Osteoblast (primary cell): ENCODE measurements at places on chromosomes 16 and 17. TPM values are rescaled to one million over a fixed set of nuclear protein-coding genes. Genes with fewer than 3 reads are reported as not detected.

DNA sequence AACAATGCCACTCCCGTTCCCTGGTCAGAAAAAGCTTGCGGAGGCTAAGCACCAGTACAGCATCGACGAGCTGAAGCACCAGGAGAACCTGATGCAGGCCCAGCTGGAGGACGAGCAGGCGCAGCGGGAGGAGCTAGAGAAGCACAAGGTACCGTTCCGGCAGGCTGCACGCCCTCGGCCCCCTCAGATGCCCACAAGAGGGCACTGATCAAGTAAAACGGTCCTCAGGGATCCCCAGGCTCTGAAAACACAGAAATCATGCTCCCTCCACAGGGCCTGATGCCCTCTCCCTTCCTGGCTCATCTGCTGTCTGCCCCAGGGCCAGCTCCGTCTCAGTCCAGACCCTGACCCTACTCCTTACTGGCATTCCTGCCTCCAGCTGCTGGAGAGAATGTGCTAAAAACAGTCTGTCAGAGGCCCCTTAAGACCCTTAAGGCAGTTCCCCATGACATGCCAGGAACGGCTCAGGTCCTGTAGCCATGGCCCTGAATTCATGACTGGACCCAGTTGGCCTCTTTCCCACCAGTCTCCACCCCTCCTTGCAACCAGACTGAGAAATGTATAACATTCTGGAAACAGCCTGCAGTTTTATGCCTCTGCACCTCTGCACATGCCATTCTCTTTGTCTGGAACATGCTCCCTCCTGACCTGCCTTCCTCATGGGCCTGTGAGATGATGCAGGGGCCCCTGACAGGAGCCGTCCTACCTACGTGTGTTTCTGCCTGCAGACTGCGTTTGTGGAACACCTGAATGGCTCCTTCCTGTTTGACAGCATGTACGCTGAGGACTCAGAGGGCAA is 21.8 kb downstream of the DRC3 start:
- H3K27me3 ChIP-seq, result no peaks in the 10 kb centered on the region
- H3K4me1 ChIP-seq, result peaks cover 10% of the 10 kb centered on the region
- no peak overlapping the region for H3K27ac ChIP-seq
- H3K36me3 ChIP-seq, result no peaks in the 10 kb centered on the region
- no peak overlapping the region for H3K4me3 ChIP-seq

WNT3 gene
- 0.88 and 1.1 TPM in 2 replicates for total RNA-seq

ZNF778 gene
- 6.2 and 8.7 TPM in 2 replicates for total RNA-seq

DNA sequence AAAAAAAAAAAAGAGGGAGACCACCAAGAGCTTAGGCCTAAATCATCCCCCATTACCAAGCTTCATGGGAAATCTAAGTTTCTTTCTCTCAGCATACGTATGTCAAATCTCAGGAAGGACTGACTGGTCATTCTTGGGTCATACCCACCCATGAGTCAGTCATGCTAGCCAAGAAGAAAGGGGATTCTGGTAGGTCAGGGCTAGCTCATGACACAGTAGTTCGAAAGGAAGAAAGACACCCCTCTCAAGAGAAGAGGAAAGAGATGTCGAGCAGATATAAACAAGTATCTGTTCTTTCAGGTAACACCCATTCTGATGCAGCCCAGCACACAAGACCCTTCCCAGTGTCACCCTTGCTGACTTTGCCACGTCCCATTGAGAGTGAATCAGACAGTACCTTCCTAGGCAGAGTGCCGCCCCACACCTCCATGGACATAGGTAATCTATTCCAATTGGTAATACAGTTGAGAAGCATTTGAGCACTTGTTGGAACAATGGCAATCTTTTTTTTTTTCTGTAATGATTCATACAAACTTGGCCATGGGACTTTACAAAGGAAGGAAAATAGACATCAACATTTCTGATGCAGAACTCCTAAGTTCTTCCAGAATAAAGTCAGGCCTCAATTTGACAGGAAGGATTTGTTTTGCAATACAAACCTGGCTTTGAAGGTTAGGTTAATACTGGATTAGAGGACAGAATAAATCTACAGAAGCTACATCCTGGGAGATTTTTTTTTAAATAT is 38.2 kb downstream of the COPRS start:
- no peak for DNase-seq
- H3K4me1 ChIP-seq, result peaks cover 4% of the 10 kb centered on the region
- no peaks in the 10 kb centered on the region for H3K36me3 ChIP-seq
- no peaks in the 10 kb centered on the region for H3K27me3 ChIP-seq
- H3K27ac ChIP-seq, result no peak overlapping the region
- no peak overlapping the region for H3K4me3 ChIP-seq

DNA sequence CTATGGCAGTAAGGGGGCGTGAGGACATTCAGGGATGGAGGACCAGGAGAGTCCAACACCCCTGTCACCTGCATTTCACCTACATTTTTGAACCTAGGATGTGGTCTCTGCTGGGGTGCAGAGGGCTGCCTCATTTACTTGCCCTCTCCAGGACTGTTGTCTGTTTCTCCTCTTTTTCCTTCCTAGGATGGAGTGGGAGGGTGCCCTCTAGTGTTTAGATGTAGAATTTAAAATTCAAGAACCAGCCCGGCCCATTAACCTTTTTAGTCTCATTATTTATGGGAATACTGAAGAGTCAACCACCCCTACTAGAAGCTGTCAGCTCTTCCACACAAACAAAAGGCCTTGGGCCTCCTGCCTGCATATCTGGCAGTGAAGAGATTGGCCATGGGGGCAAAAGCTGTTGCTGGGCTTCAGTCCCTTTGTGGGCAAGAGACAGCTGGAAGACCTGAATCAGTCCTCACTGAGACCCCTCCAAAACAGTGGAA is 2.5 kb upstream of the STARD3 start:
- H3K36me3 ChIP-seq, result no peaks in the 10 kb centered on the region
- H3K4me3 ChIP-seq, result no peak overlapping the region
- no peak overlapping the region for H3K27ac ChIP-seq
- DNase-seq, result peak; percentile 94
- H3K27me3 ChIP-seq, result peaks cover 34% of the 10 kb centered on the region
- H3K4me1 ChIP-seq, result peaks cover 13% of the 10 kb centered on the region

EPOP gene
- total RNA-seq, result 1.2 and 2.2 TPM in 2 replicates

- no peak for DNase-seq
- H3K36me3 ChIP-seq, result no peaks in the 10 kb centered on the region
- H3K27ac ChIP-seq, result no peak overlapping the region
- H3K4me3 ChIP-seq, result no peak overlapping the region
- no peaks in the 10 kb centered on the region for H3K4me1 ChIP-seq
These were observed 119.6 kb upstream of the CNTNAP4 start for GRCh38 chr16:76157629-76158028.

DNA sequence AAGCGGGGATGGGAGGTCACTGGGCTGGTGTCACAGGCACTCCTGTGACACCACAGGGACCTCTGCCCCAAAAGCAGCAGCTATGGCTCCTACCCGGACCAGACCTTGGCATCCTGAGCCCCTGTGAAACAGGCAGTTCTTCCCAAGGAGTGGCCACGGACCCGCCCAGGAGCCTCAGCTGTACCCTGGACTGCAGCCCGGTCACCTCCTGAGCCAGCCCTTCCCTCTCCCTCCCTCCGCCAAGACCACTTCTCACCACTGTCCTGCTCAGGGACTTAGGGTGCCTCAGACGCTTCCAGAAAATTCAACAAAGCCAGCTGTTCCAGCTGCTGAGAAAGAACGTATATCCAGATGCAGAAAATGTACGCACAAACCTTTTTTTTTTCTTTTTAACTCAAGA is 13.9 kb upstream of the NCBP3 start:
- peaks cover 4% of the 10 kb centered on the region for H3K4me1 ChIP-seq
- H3K27me3 ChIP-seq, result no peaks in the 10 kb centered on the region
- H3K4me3 ChIP-seq, result no peak overlapping the region
- peaks cover 8% of the 10 kb centered on the region for H3K36me3 ChIP-seq
- no peak overlapping the region for H3K27ac ChIP-seq

SGCA gene
- 0.29 TPM in 1 of 2 replicates, not detected in the other for total RNA-seq

DNA sequence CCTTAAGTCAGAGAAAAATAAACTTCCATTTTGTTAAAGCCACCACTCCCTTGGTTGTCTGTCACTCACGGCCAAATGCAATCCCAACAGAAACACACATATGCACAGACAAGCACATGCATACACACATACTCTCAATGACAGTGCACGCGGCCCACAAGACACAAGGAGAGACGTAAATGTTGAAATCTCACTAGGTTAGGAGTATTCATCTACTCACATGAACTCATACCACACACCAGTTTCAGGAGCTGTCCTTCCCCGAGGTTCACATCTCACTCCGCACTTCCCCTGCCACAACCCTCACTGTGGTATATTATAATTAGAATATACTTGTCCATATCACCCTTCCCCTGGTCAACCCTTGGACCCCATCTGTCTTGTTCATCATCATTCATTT is 30.5 kb upstream of the CRYBA1 start:
- H3K4me1 ChIP-seq, result peaks cover 3% of the 10 kb centered on the region
- H3K4me3 ChIP-seq, result no peak overlapping the region
- no peak for DNase-seq

DNA sequence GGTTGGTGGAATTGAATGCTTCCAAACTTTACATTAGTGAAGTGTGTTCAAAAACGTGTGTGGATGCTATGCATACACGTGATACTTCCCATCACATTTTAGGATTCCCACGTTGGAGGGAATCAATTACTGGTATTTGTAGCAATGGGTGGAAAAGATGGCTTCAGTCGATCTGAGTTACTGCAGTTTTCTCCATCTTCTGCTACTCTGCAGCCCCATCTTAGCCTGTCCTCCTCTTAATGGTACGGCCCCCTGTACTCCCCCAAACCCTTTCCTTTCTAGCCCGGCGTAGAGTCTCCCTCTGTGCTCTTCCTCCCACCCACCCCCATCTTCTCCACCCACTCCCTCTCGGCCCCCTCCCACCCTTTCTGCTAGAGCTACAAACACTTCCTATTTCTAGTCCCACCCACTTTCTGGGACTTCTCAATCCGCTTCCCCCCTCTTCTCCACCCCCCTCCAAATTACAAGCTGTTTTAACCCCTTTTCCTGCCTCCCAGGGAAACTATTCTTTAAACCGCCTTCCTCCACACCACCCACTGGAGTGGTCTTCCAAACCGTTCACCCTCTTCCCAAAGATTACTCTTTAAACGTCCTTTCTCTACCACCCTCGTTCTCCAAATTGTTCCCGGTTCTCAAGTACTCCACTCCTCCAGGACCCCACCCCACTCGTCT is 1.1 kb downstream of the CHTF8 start:
- H3K4me1 ChIP-seq, result peaks cover 25% of the 10 kb centered on the region
- peak overlapping the region; percentile 86 for H3K27ac ChIP-seq
- H3K4me3 ChIP-seq, result peak overlapping the region; percentile 98
- peaks cover 5% of the 10 kb centered on the region for H3K36me3 ChIP-seq
- DNase-seq, result peak; percentile 90
- H3K27me3 ChIP-seq, result no peaks in the 10 kb centered on the region

DNA sequence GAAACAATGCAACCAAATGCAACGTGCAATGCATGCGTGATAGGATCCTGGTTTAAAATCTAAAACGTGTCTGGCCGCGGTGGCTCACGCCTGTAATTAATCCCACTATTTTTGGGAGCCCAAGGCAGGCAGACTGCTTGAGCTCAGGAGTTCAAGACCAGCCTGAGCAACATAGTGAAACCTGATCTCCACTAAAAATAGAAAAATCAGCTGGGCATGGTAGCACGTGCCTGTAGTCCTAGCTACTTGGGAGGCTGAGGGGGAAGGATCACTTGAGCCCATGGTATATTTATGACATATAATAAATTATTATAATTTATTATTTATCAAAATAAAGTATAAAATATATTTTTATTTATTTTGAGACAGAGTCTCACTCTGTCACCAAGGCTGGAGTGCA is 241.8 kb downstream of the PARN start:
- no peaks in the 10 kb centered on the region for H3K4me1 ChIP-seq
- H3K36me3 ChIP-seq, result no peaks in the 10 kb centered on the region

DNAJC7 gene
- 75.3 and 76.3 TPM in 2 replicates for total RNA-seq

PNMT gene
- not detected in 2 replicates for total RNA-seq

DNA sequence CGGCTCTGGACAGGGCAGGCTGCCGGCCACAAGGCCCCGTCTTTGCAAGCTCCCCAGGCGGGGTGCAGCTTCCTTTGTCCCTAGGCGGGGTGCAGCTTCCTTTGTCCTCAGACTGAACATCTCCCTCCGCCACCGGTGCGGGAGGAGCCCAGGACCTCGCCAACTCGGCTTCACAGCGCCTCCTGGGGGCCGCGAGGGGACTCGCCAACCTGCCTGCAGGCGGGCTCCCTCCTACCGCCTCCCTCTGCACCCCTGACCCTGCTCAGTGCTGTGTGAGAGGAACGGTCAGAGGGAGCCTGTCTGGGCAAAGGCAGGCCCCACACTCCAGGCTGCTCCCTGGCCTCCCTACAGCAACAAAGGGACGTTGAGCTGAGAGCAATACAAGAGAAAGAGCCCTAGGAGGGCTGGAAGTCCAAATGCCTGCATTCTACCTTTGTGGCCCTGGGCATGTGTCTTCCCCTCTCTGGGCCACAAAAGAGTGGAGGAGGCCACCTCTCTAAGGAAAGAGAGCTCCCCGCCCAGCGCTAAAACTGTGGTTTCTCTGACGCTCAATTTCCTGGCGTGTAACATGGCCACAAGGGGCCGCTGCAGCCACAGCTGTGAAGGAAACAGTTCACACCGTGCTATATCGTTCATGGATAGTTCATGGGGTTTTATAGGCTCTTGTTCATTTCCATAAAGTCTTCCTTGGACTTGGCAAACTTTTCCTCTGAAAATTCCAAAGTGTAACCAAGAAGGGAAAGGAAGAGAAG is 20.9 kb upstream of the KRT19 start:
- peaks cover 35% of the 10 kb centered on the region for H3K4me1 ChIP-seq
- H3K36me3 ChIP-seq, result no peaks in the 10 kb centered on the region
- peak overlapping the region; percentile 81 for H3K27ac ChIP-seq
- peak overlapping the region; percentile 21 for H3K4me3 ChIP-seq
- no peaks in the 10 kb centered on the region for H3K27me3 ChIP-seq

- DNase-seq, result peak; percentile 47
- peaks cover 16% of the 10 kb centered on the region for H3K4me1 ChIP-seq
- H3K36me3 ChIP-seq, result peaks cover 38% of the 10 kb centered on the region
- no peak overlapping the region for H3K27ac ChIP-seq
- H3K4me3 ChIP-seq, result no peak overlapping the region
These were observed 4.0 kb upstream of the KAT8 start for GRCh38 chr16:31113121-31114120.

DNA sequence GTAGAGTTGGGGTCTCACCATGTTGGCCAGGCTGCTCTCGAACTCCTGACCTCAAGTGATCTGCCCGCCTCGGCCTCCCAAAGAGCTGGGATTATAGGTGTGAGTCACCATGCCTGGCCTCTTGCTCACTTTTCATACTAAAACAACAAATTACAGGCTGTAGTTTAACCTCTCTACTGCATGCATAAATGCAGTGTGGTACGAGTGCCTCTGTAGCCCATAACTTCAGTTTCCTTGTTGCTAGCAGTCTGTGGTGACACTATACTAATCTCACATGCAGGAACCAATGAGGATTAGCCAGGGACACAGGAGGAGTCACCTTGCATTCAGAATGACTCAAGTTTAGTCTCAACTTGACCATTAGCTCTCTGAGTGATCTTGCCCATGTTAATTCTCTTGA is 20.1 kb downstream of the HMOX2 start:
- H3K36me3 ChIP-seq, result peaks cover 15% of the 10 kb centered on the region
- peak; percentile 81 for DNase-seq
- H3K27ac ChIP-seq, result peak overlapping the region; percentile 82
- H3K4me3 ChIP-seq, result no peak overlapping the region
- H3K27me3 ChIP-seq, result no peaks in the 10 kb centered on the region

- H3K36me3 ChIP-seq, result no peaks in the 10 kb centered on the region
- H3K27me3 ChIP-seq, result no peaks in the 10 kb centered on the region
- no peaks in the 10 kb centered on the region for H3K4me1 ChIP-seq
- H3K27ac ChIP-seq, result no peak overlapping the region
- no peak overlapping the region for H3K4me3 ChIP-seq
These were observed 52.6 kb downstream of the MAP2K6 start for GRCh38 chr17:69466905-69467667.
